ENCODE measurements at places on chromosomes 5 and 9.

DNA sequence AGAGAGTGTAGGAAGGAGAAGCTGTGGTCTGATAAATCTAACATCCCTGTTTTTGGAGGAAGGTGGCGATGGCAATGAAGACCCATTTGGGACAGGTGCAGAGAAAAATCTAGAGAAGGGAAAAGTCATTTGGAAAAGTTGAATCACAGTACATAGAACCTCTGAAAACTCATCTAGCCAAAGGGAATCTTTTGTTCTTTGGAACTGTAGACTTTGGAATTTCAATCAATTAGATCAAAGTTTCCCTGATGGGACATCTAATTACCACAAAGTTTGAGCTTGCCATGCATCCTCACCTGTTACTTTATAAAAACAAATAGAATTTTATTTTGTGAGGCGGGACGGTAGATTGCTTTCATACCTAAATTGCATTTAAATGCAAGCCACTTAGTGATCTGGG is 294.9 kb downstream of the TRPM3 start:
- no peak for DNase-seq

- no peak for DNase-seq
Measured at GRCh38 chr5:64214132-64214531, 48.5 kb downstream of the RNF180 start.

GRCh38 chr9:121818841-121819427 is 167.5 kb downstream of the DAB2IP start:
- peak; percentile 44 for DNase-seq

DNA sequence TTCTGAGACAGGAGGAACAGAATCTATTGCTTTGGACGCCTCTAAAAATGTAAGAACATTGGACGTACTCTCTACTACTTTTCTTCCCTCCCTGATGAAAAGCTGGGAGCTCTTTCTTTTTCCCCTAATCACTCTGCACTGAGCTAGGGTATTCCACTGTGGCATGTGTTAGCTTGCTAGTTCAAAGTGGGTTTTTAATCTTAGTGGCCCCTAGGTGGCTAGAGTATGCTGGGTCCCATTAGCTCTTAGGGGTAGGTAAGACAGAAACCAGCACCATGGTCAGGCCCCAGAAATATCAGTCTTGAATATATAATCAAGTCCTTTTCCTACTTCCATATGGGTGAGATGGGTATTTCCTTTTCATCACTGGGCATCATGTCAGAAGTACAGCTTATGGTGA is 945.2 kb upstream of the PTPRD start:
- no peak for DNase-seq

- DNase-seq: no peak
Measured at GRCh38 chr5:9239071-9239470, 306.8 kb downstream of the SEMA5A start.

DNA sequence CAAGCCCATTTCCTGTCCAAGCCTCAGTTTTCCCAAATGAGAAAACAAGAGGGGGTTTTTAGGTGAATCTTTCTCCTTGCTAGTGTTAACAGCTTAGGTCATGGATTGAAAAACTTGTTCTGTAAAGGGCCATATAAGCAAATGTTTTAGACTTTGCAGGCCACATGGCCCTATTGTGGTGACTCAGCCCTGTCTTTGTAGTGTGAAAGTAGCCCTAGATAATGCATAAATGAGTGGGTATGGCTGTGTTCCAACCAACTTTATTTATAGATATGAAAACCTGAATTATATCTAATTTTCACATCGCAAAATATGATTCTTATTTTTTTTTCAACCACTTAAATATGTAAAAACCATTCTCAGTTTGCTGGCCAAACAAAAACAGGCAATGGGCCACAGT is 6.9 kb upstream of the BARX1 start:
- DNase-seq: no peak

DNA sequence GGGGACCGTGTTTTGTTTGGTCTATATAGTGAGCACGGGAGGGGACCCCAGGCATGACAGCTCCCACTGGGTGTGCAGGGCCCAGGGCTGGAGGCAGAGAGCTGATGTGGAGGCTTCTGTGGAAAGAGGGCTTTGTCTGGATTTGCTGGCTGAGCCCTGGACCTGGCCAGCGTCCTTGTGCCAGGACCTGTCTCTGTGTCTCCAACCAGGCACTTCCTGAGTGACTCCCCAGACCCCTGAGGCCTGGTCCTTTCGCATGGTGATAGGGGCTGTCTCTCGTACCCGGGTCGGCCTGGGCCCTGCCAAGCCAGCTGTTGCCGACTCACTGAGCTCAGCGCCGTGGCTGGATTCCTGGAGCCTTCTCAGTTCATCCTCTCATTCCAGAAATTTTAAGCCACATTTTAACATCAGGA is 77.6 kb downstream of the ADAMTS2 start:
- DNase-seq: no peak

GRCh38 chr5:72817671-72818266 is 1.3 kb downstream of the TNPO1 start:
- no peak for DNase-seq

GRCh38 chr9:38062498-38063362 is 6.3 kb downstream of the SHB start:
- DNase-seq: peak; percentile 12

- no peak for DNase-seq
Measured at GRCh38 chr5:173094012-173094661, 38.0 kb downstream of the CREBRF start.

DNA sequence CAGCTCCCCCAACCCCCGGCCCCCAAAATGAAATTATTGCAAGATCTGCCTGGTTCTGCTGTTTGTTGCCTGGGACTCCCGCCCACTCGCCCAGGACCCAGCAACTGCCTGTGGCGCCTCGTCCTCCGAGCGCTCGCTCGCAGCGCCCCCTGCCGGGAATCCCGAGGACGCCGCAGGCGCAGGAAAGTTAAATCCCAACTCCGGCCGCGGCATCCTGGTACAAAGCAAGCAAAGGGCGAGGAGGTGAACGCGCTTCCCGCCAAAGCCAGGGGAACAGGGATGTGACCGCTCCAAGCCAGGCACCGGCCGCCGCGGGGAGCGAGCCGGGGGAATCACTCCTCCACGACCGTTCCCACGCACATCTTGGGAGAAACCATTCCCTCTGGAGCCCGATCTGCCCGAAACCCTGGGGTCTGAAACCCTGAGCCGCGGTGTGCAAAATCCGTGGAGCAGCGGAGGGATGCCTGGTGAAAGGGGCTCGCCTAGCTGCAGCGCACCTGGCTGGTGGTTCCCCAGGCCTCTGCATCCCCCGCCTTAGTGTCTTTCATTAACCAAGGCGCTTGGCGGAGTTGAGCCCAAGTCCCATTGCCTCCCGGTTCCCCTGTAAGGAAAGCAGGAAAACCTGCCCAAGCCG is 1.3 kb downstream of the SEMA5A start:
- DNase-seq: peak; percentile 87

DNA sequence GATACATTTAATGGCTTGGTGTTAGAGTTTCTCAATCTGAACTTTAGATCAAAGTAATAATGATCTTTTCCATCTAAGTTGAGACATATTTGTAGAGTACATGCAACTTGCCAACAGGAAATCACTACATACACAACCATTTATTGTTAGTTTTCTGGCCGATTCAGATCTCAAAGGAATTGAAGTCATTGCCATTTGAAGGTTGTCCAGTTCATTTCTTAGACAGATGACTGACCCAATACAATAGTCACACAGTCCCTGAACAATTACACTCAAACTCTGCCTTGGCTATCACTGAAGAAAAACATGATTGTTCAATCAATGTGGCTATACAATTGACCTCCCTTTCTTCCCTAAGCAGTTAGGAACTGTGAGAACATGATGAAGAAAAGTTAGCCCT is 753.2 kb upstream of the RIOK2 start:
- no peak for DNase-seq

DNA sequence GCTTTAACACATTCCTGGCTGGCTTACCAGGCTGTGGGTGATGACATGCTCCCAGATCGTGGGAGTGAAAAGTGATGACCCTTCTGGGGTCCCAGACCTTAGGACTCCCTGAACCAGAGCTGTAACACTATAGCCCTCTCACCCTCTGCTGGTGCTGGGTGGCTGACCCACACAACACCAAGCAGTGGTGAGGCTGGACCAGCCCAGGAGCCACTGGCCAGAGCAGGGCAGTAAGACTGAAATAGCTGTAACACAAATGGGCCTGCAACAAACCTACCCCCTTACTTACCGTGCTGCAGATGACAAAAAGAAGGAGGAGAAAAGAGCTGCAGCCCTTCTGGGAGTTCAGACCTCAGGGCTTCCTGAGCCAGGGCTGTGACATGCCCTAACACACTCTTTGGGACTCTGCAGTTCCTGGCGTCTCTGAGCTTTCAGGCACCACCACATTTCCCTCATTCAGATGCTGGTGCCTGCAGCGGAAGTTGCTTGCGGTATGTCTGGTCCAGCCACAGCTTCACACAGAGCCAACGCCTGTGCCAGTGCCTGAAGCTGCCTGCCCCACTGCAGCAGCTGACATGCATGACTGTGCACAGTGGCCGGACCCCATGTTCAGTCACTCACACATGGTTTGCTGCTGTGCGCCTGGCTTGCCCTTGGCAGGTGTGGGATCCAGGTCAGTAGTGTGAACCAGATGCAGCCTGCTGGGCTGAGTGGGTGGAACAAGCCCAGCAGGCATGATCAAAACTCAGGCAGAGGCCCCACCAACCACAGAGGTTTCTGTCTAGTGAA is 1247.4 kb downstream of the EFNA5 start:
- DNase-seq: no peak

DNA sequence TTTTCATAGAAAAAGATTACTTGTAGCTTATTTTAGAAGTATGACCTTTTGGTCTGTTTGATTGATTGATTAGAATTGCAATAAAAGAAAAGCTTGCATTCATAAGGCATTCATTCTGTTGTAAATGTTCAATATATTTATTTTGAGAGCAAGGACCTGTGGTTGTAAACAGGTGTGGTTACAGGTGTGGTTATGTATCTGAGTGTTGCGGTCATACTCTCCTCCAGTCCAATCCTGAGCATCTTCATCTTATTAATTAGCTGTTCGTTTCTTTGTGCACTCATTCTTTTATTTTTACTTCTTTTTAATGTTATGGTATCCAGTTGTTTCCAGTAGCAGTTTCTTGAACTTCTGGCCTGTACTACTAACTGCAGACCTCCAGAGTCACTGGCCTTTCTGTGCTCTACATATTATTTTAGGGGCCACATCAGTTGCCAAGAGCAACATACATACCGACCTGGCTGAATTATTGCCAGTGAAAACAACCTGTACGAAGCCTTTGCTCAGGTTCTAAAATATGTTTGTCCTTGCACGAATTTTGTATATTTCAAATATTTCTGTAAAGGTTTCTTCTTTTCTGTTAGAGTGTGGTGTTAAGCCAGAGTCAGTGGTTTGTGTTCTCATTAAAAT is 128.7 kb downstream of the CDC42SE2 start:
- no peak for DNase-seq

DNA sequence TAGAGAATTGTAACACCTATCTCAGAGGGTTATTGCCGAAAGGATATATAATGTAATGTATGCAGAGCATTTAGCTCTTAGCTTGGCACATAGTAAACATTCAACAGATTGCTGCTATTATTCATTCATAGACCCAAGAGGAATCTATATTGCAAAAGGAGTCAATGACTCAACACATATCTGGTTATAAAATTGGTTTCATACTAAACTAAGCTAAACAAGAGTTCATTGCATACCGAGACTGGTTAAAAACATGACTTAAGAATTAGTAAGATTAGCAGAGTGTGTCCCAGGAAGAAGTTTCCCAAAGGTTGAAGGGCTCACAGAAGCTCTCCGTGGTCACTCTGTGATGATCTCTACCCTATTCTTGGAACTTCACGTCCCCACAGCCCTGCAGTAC is 339.6 kb upstream of the CCNH start:
- no peak for DNase-seq

GRCh38 chr9:126980231-126980630 is 65.6 kb downstream of the RALGPS1 start:
- DNase-seq: no peak

GRCh38 chr9:119941091-119941490 is 571.9 kb upstream of the BRINP1 start:
- no peak for DNase-seq

GRCh38 chr9:127865645-127866464 is 11.4 kb upstream of the ENG start:
- no peak for DNase-seq

DNA sequence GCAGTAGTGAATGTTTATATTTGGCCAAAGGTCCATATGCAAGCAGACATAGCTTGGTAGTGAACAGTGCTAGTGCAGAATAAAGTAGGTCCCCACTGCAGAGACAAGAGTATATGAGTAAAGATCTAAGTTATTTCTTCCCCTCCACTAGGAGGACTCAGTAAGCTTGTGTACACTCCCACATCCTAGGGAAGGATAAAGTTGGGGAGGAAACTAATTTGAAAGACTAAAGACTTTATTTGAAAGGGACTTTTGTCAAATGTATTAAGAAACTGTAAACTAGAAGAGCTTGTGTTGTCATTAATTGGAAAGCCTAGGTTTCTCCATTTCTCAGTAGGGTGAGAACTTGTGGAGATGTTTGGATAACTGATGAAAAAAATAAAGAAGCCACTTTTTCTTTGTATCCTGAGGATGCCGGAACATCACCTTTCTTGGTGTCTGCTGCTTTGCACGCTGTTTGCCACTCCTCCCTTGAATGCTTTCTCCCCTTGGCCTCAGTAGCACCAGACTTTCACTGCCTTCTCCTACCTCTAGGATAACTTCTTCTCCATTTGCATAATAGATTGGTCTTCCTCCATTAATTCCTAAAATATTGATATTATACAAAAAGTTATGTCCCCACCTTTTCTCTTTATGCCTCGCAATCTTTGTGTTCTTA is 329.0 kb downstream of the PARP8 start:
- no peak for DNase-seq

DNA sequence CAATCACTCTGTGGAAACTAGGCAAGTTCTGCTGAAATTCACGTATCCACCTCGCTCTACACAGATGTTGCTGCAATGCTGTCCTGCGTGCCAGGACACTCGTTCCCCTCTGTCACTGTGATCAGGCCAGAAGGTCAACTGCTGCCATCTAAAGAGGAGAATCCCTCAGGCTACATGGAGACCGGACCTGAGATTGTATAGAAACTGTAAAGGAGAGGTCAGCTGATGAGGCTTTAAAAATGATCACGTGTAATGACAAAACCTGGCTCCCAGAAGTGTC is 80.1 kb downstream of the PRRT1B start:
- no peak for DNase-seq

Data from NCI-H524 (cell line).